Right lobe of liver (tissue), 6 donors: ENCODE measurements at places on chromosomes 7 and 10.
A peak's percentile ranks its signal among the peaks of the same experiment; 100 is the strongest.

- DNase-seq = no peak
Observed at GRCh38 chr10:118278649-118279048, 63.5 kb downstream of the FAM204A start.

GRCh38 chr7:70069977-70070376, 471.7 kb downstream of the AUTS2 start:
- no peak for DNase-seq

DNA sequence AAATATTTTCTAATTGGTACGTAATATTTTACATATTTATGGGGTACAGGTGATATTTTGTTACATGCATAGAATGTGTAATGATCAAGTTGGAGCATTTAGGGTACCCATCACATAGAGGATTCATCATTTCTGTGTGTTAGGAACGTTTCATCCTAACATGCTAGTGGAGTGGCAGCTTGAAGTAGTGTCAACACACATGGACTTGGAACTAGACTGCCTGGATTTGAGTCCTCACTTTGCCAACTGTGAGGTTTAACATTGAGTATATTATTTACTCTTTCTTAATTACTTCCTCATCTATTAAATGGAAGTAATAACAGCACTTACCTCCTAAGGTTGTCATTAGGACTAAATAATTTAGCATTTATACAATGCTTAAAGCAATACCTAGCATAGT, 241.9 kb downstream of the PLXDC2 start:
- no peak for DNase-seq

- DNase-seq = no peak
Observed at GRCh38 chr10:122590153-122590552, 29.6 kb downstream of the DMBT1 start.

DNA sequence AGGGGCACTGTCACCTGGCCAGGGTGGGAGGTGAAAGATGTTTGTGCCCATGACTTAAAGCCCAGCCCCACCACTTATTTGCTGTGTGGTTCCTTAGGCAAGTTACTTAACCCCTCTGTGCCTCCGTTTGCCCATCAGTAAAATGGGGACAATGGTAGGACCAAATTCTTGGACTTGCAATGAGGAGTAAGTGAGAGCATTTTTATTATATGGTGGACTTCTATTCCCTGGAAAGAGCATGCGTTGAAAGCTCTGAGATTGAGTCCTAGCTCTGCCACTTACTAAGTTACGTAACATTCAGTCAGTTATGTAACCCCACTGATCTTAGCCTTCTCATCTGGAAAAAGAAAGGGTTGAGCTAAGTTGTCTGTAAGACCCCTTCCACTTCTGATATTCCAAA, 18.8 kb downstream of the VSIR start:
- no peak for DNase-seq

GRCh38 chr7:34156336-34156735, 251.0 kb downstream of the BMPER start:
- no peak for DNase-seq

GRCh38 chr10:31926765-31927564, 1.7 kb downstream of the ARHGAP12 start:
- DNase-seq = no peak

- no peak for DNase-seq
Observed at GRCh38 chr10:102948176-102948575, 30.1 kb downstream of the CNNM2 start.

- DNase-seq = no peak
Observed at GRCh38 chr7:114298011-114298410, 116.6 kb upstream of the FOXP2 start.

GRCh38 chr10:99937630-99938029, 72.1 kb downstream of the DNMBP start:
- no peak for DNase-seq

DNA sequence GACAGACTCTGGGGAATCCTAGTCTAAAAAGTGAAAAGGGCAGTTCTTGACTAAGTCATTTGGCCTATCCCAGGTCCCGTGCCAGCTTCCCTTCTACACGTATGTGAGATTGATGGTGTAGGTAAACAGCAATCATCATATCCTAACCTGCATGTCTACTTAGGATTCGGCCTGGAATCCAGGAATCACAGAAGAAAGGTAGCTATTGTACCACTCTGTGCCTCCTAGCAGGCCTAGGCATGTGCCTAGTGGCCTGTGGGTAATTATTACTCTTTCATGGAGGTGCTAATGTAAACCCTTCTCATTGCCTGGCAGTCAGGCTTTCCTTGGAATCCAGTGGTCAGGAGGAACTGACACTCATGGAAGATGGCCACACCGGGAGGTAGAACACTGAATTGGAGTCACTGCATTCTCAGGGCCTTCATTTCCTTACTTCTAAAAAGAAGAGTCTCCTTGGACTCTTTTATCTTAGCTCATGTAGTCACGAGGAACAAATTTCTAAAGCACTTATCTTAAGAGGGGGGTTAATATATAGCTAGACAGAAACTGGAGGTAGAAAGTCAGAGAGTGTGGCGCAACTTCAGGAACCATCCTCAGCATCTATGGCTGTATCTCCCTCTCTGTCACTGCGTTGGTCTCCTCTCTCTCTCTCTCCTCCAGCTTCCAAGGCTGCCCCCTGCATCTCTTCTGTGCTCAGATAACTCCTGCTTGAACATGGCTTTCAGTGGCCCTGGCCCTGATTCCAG, 122.5 kb downstream of the C1GALT1 start:
- no peak for DNase-seq

- no peak for DNase-seq
Observed at GRCh38 chr10:36441557-36441956, 683.8 kb upstream of the ANKRD30A start.

GRCh38 chr10:101053516-101053915, 8.3 kb upstream of the KAZALD1 start:
- no peak for DNase-seq

GRCh38 chr7:156949541-156950380, at the start of gene NOM1:
Gene NOM1, plus strand, starts transcription at chr7:156949712. Its CDS starts 26 bp downstream, at chr7:156949738.
- DNase-seq = peak; percentile 91

DNA sequence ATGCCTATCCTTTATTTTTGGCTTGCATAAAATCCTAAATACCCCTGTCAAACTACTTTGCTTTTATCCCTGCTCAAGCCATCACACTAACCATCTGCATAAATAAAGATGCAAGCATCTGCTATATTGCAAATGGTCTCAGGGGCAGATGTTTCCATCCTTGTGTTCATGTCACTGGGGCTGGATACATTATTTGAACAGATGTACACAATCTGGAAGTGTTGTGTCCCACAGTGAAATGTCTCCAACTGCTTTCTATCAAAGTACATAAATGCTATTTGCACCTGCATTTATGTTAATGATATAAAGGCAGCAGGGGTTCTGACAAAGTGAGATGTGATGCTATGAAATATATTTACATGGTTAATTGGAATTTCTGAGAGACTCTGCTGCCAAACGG, 163.1 kb downstream of the ZNF438 start:
- DNase-seq = no peak

GRCh38 chr10:104337985-104338735, at the start of gene ITPRIP:
Gene ITPRIP, minus strand, starts transcription at chr10:104338465. Its CDS starts 22,414 bp downstream, at chr10:104316051.
- peak; percentile 77 for DNase-seq

- no peak for DNase-seq
Observed at GRCh38 chr7:71208881-71209280, 76.9 kb downstream of the GALNT17 start.

GRCh38 chr7:45071528-45071927, 17.2 kb downstream of the NACAD start:
- DNase-seq = no peak

DNA sequence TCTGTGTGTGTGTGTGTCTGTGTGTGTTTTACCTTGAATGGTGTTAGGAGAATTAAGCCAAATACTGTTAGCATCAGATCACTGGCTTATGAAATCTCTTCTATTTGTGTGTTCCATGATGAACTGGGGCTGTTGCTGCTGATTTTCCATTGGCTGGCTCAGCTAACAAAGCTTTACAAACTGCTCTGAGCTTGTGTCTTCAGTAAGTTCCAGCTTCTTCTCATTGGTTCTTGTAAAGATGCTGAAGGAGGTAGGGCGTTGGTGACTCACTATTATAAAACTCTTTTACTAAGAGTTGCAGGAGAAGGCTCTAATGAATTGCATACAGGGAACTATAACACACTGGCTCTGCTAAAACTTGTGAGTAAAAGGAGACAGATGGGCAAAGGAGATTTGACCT, 136.4 kb upstream of the PRKCQ start:
- DNase-seq = no peak

DNA sequence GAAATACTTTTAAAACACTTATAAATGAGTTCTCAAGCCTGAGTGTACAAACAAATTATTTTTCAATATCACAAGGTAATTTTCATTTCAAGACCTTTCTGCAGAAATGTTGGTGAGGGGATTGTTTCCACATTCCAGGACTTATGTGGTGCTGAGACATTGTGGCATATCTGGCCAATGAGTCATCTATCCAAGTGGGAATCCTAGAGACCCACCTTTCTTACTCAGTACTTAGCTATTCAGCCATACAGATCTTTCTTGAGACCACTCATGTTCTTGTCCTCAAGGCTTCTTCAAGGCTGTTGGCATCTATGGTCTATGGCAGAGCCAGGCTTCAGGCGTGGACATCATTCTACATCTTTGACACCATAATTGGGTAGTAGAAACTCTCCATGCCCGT, 225.4 kb downstream of the DKK1 start:
- no peak for DNase-seq

DNA sequence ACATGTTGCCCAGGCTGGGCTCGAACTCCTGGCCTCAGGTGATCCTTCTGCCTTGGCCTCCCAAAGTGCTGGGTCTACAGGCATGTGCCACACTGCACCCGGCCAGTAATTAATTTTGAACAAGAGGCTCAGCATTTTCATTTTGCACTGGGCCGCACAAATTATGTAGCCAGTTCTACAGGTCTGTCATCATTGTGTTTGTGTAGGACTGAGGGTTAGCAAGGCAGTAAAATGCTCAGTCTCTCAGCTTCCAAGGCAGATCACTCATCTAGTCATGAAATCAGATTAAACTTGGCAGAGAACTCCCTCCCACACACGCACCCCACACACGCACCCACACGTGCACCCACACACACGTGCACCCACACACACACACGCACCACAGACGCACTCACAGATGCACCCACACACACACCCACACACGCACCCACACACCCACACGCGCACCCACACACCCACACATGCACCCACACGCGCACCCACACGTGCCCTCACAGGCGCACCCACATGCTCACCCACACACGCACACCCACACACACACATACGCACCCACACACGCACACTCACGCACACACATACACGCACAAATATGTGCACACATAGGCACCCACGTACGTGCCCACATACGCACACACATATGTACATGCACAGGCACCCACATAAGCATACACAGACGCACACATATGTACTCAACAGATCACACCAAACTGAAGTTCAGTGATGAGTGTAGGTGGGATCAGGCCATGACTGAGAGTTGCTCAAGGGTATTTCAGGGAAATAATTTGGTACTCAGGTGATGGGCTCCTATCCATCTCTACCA, 27.8 kb upstream of the PROSER2 start:
- DNase-seq = no peak

DNA sequence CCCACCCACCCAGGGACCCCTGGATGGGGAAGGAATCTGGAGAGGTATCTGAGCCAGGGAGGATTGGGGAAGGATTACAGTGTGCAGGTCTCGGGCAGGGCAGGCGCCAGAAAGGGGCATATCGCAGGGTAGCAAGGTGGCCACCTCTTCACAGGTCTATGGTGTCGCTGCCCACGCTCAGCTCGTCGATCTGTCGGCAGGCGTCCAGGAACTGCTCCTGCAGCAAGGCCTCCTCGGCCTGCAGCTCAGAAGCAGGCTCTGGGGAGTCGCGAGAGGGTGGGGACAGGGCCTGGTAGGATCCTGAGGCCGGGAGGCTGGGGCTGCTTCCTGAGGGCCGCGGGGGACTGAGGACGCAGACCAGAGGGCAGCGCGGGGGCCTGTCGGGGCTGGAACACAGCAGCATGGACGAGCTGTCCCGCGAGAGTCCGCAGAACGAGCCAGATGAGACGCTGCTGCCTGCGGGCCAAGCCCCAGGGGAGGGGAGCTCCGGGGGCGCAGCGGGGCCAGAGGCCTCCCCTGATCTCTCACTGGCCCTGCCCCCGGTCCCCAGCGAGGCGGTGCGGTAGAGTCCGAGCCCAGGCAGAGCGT, 7.1 kb upstream of the RBM28 start:
- DNase-seq = no peak

DNA sequence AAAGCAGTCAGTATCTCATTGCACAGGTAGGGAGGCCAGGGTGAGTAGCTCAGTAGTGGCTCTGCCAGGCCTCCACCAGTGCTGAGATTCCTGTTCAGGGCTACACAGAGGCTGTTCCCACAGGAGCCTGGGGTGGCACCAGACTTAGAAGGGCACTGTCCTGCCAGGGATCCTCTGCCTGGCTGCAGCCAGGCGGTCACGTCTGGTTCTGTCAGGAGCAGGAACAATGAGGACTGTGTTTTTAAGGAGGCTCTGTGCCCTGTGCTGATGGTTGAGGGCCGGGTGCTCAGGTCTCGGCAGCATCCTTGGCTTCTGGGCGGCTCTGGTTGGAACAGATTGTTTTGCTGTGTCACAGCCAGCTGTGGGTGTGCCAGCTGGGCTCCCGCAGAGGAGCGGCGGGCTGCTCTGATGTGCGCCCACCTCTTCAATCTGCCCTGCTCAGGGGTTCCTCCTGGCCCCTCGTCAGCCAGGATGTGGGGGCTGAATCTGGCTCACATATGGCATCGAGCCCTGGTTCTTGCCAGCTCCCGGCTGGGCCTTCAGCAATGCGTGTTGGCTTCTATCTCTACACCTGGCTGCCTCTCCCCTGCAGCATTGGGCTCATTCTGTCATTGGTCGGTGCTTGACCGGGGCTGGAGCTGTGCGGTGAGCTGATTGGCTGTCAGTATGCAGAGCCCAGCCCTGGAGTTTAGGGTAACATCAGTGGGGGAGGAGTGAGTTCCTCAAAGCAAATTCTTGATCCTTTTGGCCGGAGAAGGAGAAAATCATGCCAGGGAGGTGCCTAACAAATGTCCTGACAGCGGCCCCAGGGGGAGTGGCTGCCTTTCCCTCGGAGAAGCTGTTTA, 41.2 kb downstream of the TACR2 start:
- no peak for DNase-seq

DNA sequence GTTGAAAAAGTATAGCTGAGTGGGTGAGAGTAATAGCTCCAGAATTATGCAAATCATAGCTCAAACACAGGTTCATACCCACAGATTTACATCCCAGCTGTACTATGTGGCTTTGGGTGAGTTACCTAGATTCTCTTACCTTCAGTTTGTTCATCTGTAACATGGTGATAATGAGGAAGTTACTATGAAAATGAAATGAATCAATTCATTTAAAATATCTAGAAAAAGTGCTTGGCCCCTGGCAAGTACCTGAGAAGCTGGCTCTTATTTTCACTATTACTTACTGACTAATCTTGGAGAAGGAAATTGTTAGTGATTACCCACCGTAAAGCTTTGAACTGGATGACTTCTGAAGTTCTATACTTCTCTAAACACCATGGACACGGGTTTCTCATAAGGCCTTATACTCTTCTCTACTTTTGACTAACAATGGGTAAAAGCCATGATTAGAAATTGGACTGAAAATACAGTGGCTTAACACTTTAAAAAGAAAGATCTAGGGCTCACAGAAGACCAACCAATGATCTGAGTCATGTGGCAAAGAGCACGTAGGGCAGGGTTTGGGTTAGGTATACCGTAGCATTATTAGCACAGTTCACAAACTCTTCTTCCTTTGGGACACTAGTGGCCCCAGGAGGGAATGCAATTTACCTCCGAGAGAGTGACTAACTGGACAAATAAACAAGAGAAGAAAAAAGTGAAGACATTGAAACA, 149.2 kb downstream of the PLPP4 start:
- DNase-seq = no peak

GRCh38 chr7:5523052-5523711, 99.5 kb upstream of the TNRC18 start:
- no peak for DNase-seq

- no peak for DNase-seq
Observed at GRCh38 chr10:119161680-119162451, 3.6 kb downstream of the SFXN4 start.
